ENCODE measurements at places on chromosomes 2 and 18.
A peak's percentile ranks its signal among the peaks of the same experiment; 100 is the strongest.

GRCh38 chr2:208179028-208179609, 10.7 kb downstream of the C2orf80 start:
- DNase-seq, result no peak

- DNase-seq, result no peak
These were observed 93.4 kb downstream of the MYO3B start for GRCh38 chr2:170271340-170271739.

- DNase-seq, result no peak
These were observed 38.5 kb upstream of the ODC1 start for GRCh38 chr2:10486601-10487079.

GRCh38 chr2:96965781-96966514, 20.4 kb downstream of the FAM178B start:
- no peak for DNase-seq

DNA sequence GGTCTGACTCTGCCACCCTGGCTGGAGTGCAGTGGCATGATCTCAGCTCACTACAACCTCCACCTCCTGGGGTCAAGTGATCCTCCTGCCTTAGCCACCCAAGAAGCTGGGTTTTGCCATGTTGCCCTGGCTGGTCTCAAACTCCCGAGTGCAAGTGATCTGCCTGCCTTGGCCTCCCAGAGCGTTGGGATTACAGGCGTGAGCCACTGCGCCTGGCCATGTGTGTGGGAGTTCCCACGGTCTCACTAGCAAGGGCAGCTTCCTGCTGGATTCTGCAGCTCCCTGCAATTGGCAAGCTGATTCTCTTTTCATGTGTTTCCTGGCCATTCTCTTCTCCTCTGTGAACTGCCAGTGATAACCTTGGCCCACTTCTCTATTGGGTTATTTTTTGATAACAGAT, 84.0 kb downstream of the USP40 start:
- DNase-seq, result no peak

DNA sequence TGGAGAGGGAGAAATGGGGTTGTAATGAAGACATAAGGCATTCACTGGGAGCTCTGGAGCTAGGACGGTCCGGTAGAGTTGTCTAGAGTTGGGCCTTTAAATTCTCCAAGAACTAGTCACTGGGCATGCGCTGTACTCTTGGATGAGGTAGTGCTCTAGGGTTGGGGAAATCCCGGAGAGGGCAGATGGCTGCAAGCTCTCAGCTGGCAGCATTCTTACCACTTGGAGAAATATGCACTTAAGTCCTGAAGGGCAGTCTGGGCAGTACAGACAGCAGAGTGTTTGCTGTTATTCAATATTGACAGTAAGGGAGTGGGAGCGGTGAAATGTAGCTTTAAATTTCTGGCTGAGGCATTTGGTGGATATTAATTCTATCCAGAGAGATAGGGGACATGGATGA, 214.6 kb downstream of the RDH14 start:
- DNase-seq, result no peak

DNA sequence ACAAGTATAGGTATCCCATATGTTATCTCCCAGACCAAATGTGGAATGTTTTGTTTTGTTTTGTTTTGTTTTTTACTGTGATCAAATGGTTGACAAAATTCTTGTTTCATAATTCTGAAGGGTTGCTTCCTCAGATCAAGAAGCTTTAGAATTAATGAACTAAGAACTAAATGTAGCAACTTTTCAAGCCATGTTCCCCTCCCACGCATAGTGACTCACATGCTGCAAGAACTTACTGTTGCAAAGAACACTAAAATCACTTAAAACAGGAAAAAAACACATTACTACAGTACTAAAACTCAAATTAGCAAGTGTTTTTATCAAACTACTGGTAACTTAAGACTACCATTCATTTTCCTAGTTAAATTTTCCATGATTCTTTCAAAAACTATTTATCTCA, 30.6 kb downstream of the HNRNPLL start:
- peak; percentile 72 for DNase-seq

DNA sequence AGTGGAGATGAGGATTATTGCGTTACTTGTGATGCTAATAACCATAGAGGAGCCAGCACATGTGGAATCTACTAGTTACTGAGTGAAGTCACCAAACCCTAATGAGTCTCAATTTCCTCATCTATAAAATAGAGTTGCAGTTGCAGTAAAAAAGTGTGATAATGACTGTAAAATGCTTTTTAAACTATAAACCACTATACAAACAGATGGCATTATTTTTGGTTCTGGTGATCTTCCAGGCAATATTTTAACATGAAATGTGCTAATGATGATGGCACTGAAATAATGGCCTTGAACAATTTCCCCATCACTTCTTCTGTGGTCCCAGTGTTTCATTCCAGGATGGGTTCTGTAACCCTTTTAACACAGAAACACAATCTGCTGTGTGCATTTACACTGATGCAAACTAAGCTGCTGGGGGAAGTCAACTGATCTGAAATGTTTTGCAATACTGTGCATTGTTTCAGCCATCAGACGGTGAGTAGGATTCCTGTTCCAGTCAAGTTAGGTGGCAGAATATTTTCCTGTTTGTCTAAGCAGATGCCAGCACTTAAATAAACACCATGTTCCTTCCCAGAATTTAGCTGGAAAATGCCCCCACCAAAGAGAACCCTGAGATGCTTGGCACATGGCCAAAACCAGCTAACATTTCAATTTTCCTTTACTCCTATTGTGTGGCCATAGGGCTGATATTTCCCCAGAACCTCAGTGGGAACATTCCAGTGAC, 52.6 kb downstream of the TACR1 start:
- peak; percentile 35 for DNase-seq

DNA sequence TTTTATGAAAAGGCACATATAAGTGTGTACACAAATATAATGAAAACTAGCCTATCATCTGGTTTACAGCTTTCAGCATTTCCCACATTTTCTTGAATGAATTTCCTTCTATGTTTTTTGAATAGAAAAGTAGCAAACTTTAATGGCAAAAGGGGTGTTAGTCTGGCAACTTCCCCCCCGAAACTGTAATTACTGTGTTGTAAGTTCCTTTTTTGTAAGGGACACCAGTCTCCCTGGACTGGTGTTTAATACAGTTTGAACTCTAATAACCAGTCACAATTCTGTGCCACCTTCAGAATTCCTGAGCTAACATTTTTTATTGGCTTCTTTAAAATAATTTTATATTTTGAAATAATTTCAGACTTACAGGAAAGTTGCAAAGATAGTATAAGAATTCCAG, 94.2 kb downstream of the ACSL3 start:
- DNase-seq, result no peak

DNA sequence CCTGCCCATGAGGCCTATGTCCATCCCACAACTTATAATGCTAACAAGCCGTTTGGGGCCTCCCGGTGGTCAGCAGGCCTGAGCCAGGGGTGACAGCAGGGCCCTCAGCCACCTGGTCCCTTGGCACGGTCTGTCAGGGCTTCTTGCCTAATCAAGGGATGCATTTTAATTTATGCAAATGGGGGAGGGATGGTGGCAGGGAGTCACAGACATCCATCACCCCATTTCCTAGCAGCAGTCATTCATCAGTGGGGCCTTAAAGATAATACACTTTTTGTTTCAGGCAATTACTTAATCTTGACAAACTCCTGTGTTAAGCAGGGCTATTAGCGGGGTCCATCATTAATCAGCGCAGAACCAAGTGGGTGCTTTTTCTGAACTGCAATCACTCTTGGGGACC, 174.5 kb downstream of the GLI2 start:
- DNase-seq, result no peak

GRCh38 chr2:151664520-151664919, 69.8 kb downstream of the NEB start:
- no peak for DNase-seq

DNA sequence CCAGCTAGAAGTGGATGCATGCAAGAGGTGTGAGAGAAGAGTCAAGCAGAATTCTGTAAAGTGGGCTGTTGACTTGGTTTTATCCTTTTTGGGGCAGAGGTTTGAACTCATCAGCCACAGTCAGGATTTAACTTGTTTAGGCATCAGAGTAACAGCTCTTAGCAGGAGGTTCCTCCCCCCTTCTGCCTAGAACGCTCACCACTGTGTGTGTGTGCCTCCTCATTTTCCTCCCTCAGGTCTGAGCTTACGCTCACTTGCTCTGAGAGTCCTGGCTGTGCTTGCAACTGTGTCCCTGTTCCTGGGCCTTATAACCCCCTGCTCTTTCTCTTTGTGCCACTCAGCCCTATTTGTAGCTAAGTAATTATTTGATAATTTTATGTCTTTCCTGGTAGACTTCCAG, 167.9 kb downstream of the TMEM182 start:
- DNase-seq, result no peak

DNA sequence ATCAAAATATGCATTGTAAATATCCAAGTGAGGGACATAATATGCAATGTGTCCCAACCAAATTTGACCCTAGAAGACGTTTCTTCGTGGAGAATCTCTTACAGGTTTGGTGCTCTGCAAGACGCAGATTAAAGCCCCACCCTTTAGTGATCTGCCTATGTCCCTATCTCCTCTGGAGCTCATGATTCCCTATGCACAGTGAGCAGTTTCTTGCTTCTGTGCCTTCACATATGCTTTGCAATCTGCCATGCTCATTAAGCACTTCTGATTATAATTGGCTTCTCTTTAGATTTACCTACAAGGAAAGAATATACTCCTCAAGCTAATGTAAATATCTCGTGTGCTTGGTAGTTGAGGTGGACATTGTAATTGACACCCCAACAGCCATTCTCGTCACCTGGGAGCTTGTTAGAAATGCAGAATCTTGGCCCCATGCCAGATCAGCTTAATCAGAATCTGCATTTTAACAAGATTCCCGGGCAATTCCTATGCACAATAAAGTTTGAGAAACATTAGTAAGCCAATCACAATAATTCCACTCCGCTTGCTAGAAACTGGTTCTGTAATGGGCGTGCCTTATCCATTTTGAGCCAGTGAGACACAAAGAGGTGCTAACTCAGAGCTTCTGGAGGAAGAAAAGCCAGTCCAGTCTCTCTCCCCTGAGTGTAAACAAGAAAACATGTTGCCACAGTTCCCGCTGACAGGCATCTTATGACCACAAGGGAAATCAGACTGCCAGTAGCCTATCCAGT, 2.8 kb upstream of the PUM2 start:
- no peak for DNase-seq

DNA sequence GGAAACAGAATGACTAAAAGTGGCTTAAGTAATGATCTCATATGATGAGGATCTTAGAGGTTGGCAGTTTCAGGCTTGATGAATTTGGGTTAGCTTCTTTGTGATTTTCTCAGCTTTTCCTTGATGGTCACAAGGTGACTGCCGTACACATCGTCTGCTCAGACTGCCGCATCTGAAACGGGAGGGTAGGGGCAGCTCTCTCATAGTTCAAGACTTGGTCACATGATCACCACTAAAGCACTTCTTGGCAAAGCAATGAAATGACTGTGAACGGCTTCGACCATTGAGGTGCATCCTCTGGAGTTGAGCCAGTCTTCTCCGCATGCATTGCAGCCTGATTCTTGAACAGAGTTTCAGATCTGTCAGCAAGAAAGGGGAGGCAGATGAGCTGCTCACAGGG, 43.8 kb downstream of the LPIN1 start:
- DNase-seq, result no peak

- DNase-seq, result no peak
These were observed 70.7 kb downstream of the CABYR start for GRCh38 chr18:24209558-24209957.

DNA sequence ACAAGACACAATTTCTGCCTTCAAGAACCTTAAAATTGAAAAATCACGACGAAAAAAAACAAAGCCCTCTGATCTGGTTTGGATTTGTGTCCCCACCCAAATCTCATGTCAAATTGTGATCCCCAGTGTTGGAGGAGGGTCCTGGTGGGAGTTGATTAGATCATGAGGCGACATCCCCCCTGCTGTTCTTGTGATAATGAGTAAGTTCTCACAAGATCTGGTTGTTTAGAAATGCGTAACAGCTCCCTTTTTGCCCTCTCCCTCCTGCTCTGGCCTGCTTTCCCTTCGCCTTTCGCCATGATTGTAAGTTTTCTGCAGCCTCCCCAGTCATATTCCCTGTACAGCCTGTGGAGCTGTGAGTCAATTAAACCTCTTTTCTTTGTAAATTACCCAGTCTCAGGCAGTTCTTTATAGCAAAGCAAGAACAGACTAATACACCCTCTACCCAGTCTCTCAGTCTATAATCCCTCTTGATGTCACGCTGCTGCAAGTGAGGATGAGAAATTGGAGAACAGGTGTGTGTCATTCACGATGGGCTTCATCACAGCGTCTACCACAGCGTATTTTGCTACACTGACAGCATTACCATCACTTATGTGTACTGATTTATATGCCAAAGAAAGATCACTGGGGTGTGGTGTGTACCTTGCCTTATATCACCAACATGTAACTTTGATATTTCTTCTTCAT, 330.7 kb downstream of the MTX2 start:
- DNase-seq, result no peak

DNA sequence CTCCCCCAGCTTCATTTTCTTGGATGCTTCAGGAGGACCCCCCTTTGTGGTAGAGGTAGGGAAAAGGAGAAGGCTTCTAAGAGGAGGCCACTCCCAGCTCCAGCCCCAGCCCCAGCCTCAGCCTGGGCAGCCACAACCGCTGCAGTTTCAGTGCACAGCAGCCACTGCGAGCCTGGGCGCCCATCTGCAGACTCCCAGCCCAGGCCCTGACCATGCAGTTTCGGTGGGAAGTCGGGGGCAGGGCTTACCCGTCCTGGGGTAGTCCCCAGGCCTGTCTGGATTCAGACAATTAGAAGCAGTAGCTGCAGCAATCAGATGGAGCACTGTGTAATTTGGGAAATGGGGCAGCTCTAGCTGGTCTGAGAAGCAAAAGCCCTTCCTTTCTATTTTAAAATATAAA, 28.6 kb downstream of the ITM2C start:
- DNase-seq, result no peak

- DNase-seq, result peak; percentile 19
These were observed 7.7 kb downstream of the HK2 start for GRCh38 chr2:74841641-74842040.

- DNase-seq, result peak; percentile 5
These were observed 76.9 kb downstream of the USP40 start for GRCh38 chr2:233489666-233490065.

DNA sequence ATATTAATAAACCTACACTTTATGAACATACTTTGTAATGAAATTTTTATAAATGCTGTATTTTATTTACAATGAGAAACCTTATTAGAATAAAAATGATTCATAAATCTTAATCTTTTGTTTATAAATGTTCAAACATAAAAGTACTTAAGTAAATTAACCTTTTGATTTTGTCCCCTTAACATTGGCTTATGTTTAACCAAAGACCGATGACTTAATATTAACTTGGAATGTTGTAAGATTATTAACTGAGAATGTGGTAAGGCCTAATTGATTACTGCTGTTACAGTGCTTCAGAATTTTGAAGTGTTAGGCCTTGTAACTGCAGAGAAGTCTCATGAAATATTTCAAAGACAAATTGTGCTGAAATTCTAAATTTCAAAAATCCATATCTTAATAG, 5.7 kb downstream of the CPS1 start:
- no peak for DNase-seq

All from stromal cell of bone marrow (primary cell).